ENCODE measurements at places on chromosomes 3 and 15.
A peak's percentile ranks its signal among the peaks of the same experiment; 100 is the strongest.

GRCh38 chr3:123689831-123690230, 105.0 kb upstream of the HACD2 start:
- DNase-seq = no peak

DNA sequence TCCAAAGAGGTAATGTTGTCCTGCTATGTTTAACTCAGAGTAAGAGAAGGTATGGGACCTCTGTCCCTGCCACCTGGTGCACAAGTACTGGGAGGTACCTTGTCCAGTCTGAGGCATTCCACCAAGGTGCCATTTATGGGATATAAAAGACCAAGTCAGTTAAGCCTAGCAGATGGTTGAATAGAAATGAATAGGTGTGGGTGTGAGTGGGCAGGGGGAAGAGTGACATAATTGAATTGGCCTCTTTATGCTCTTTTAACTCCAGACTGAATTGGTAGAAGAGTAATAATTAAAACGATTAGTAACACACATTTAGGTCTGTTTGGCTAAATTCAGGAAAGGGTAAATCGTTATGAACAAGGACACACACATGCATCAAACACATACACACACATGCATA, 562 bp downstream of the ADGRG7 start:
- no peak for DNase-seq

DNA sequence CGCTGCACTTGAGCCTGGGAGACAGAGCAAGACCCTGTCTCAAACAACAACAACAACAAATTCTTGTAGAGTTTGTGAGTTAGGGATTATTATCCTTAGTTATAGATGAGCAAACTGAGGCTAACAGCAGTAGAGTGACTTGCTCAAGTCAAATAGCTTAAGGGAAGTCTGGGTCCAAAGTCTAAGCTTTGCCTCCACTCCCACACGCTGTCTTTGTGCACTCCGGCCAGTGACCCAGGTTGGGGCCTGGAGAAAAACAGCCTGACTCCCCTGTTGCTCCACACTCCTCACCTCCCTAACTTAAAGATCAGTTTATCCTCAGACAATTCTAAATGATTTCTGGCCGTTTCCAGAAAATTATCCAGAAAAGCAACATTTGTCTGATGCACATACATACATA, 9.2 kb upstream of the SIN3A start:
- no peak for DNase-seq

DNA sequence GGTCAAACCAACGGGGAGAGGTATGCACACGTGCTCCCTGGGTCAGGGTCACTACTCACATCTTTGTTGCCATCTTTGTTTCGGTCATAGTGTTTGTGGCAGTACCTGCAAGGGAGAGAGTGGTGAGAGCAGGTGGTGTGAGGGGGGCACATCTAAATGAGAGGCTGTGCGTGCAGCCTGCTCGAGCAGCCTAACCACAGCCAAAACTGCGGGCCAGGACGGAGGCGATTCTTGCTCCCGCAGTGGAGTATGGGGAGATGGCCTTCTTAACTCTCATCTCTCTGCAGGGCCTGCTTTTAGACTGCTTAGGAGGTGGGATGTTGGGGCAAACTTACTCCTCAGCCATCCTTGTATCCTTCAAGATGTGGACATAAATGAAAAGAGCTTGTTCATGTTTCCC, 6.9 kb upstream of the PLA2G4F start:
- DNase-seq = no peak

DNA sequence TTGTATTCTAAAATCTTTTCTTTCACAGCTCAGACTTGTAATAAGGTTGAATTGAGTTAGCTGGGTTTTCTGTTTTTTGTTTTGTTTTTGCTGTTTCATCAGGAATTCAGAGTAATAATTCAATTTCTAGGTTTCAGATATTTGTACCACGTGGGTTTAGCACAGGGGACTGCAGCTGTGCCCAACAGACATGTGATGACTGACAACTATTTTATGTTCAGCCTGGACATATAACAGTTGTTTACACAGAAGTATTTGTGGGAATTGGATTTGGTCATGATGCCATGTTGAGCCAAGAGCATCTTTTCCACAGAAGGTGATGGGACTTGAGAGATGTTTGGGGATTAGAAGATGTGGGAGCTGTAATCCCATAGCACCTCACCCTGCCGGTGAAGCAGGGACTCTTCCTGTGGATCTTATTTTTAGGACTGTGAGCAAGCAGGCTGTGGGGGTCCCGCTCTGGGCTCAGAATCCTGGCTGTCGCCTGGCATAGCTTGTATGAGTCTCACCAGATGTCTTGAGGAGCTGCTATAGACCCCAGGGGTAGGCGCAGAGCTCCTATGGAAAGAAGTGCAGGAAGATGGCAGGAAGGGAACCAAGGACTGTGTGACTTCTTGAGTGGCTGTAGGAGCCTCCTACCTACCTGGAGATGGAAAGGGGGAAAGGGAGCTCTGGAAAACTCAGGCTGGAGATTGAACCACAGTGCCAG, 23.7 kb downstream of the PXYLP1 start:
- DNase-seq = no peak

GRCh38 chr15:66097151-66098021, 156.2 kb downstream of the MEGF11 start:
- no peak for DNase-seq

GRCh38 chr3:14143271-14144225, 18.7 kb downstream of the TMEM43 start:
- no peak for DNase-seq

GRCh38 chr15:63369296-63369695, 12.3 kb downstream of the CA12 start:
- DNase-seq = no peak

DNA sequence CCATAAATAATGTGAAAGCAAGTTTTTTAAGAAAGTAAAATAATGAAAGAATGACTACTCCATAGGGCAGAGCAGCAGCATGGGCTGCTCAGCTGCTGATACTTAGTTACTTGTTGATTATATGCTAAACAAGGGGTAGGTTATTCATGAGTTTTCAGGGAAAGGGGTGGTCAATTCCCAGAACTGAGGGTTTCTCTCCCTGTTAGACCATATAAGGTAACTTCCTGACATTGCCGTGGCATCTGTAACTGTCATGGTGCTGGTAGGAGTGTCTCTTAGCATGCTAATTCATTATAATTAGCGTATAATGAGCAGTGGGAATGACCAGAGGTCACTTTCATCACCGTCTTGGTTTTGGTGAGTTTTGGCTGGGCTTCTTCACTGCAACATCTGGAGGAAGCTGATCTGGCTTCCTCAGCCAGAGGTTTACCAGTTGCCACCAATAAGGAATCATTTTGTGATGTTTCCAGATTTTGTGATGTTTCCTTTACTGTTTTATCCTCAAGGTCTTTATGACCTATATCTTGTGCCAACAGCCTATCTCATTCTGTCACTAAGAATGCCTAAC, 121.8 kb upstream of the CHL1 start:
- no peak for DNase-seq

GRCh38 chr15:51884041-51884440, 54.6 kb downstream of the TMOD3 start:
- no peak for DNase-seq

- no peak for DNase-seq
These were observed 15.6 kb downstream of the B4GALT4 start for GRCh38 chr3:119225121-119225520.

- DNase-seq = no peak
These were observed 111.5 kb downstream of the FILIP1L start for GRCh38 chr3:100002599-100003350.

DNA sequence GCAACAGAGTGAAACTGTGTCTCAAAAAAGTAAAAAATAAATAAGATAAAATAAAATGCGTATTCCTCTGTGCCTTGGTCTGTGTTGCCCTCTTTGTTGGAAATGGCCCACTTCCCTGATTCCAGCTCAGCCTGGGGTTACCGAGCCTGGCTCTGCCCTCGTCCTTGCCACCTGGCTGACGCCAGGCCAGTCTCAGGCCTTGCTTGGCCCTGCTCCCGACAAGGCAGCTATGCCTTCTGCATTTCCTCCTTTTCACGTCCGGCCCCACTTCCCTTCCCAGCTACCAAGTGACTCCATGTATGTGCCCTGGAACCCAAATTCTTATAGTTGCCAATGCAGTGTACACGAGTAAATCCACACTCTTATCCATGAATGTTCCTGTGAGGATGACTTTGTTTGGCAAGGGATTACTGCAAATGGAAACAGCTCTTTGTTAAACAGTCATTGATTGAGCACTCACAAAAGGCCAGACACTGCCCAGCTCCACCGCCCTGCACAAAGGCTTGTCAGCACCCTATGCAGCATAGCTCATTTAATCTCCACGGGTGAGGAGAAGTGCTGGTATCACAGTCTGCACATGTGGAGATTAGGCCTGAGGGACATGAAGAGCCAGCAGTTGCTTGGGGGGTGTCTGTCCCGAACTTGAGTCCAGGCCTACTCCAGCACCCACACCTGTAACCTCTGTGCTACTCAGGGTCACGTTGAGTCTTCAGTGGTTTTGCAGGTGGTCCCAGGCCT, 25.1 kb downstream of the SPSB4 start:
- DNase-seq = no peak

GRCh38 chr15:47523681-47524475, 193.4 kb upstream of the SEMA6D start:
- DNase-seq = no peak

GRCh38 chr3:117622171-117622841, 912.7 kb downstream of the TUSC7 start:
- DNase-seq = no peak

GRCh38 chr3:169242708-169243513, 420.6 kb downstream of the MECOM start:
- DNase-seq = no peak

GRCh38 chr3:177687291-177687690, 490.0 kb upstream of the TBL1XR1 start:
- no peak for DNase-seq

GRCh38 chr3:129650256-129650872, 43.9 kb upstream of the PLXND1 start:
- DNase-seq = peak; percentile 37

DNA sequence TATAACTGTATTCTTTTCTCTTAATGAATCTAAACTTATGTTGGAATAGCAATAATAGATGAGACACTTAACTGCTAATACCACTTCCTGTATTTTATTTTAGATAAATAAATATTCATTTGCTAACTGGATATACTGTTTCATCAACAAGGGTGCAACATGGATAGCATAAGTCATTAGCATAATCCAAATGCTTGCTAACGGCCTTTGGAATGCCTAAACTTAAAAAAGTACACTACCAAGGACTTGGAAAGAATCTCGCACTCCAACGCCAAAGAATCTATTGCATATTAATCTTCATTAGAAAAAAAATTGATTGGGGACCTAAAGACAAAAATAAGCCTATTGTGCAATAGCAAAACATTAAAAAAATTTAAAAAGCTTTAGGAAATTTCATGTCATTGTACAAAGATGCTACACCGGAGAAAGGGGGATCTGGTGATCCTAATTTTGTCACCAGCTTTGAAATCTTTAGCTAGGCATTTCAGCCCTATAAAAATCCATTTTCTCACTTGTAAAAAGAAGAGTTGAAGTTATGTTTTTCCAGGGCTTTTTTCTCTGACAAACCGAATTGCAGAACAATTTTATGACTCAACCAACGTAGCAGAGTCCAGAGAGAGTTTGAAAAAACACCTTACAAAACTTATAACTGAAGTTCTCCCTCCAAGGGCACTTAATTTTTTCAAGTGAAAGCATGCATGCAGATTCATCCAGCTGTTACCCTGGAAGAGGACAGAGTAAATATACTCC, 4.1 kb downstream of the VGLL3 start:
- DNase-seq = no peak

DNA sequence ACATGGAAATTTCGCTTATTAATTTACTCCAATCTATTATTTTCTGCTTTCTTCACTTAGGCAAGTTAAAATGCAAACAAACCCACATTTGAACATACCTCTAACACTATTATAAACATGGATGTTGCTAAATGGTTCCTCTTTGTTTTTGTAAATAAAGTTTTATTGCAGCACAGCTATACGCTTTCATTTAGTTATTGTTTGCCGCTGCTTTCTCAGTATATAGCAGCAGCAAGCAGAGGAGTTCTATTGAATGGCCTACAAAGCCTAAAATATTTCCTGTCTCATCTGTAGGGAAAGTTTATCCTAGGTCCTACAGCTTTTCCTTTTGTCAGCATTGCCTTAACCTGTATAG, 7.9 kb upstream of the CHD2 start:
- DNase-seq = no peak

DNA sequence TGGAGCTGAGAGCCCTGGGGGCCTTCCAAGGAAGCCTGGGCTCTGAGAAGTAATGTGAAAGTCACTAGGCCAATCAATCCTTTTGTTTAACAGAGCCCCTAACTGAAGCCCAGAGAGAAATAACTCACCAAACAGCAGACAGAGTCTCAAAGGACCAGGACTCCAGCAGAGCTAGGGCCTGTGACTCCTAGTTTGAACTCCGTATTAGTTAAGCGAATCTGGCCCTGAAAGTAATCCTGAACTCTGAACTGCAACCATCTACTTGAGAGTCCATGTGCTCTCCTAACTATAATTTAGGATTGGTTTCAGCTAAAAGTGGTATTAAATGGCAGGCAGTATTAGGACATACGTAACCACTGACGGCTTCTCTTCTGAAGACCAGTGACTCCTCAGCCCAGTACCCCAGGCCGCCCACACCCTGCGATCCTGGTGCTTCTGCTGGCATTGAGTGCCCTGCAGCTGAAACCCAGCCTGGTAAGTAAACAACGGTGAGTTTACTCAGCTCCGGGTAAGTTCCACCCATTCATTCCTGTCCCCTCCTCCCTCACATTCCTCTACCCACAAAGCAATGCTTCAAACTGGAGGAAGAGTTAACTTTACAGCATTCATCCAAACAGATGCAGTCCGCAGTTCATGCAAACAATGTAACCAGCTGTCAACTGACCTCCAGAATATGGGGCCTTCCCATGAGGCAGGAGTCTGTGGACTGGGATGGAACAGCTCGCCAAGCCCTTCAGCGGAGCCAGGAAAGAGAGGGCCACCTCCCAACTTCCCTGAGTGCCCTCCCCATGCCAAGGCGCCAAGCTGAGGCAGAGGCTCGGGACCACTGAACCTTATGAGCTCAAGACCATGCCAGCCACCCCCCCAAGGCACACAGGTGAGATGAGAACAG, 7.3 kb downstream of the MYO5C start:
- DNase-seq = no peak

- DNase-seq = no peak
These were observed 24.9 kb downstream of the HACL1 start for GRCh38 chr3:15576475-15576874.

- no peak for DNase-seq
These were observed 36.3 kb downstream of the ALG1L2 start for GRCh38 chr3:130117933-130118332.

DNA sequence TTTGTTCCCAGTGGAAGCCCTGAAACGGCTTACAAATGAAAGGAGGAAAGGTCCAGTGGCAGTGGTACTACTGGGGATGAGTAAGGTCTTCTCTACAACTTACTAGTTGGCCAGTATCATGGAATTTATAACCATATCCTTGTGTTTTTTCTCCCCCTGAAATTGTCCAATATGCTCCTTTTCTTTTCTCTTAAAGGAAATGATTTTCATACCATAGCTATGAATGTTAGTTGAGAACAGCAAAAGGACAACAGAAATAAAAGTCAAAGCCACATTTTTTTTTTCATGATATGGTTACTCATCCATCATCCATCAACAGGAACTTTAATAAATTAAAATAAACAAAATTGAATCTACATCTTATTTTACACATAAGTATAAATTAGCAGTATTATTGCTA, 450.4 kb downstream of the MFSD1 start:
- DNase-seq = no peak

GRCh38 chr15:31238906-31239305, 87.7 kb upstream of the KLF13 start:
- no peak for DNase-seq
